ENCODE measurements at places on chromosomes 1 and 21.
A peak's percentile ranks its signal among the peaks of the same experiment; 100 is the strongest.

DNA sequence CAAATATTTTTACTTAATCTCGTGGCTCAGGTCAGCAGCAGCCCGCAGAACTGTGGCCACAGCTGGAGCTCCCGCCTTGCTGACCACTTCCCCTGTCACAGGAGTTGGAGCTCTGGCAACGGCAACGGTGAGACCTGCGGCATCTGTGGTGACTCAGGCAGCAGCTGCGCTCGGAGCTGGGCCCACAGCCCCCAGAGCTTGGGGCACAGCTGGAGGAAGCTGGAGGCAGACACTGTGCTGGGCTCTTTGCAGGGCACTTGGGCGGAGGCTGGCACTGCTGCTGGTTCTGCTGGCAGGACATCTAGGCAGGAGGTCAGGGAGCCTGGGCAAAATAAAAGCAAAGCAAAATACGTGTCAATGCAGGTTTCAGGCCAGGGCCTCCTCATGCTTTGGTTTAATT lies at the start of gene LCE3A:
Gene LCE3A (minus strand): TSS at position 301 of the 400 bp plus-strand sequence. CDS start 0 bp downstream, at position 301.
- DNase-seq = no peak
- no peak within 1 kb of the TSS for H3K27ac ChIP-seq
- H3K36me3 ChIP-seq = peaks cover 5% of the 10 kb centered on the region
- H3K4me1 ChIP-seq = no peaks in the 10 kb centered on the region

- DNase-seq = no peak
- H3K27me3 ChIP-seq = peaks cover 3% of the 10 kb centered on the region
Observed at GRCh38 chr1:230794431-230794830, 47.2 kb downstream of the CAPN9 start.

DNA sequence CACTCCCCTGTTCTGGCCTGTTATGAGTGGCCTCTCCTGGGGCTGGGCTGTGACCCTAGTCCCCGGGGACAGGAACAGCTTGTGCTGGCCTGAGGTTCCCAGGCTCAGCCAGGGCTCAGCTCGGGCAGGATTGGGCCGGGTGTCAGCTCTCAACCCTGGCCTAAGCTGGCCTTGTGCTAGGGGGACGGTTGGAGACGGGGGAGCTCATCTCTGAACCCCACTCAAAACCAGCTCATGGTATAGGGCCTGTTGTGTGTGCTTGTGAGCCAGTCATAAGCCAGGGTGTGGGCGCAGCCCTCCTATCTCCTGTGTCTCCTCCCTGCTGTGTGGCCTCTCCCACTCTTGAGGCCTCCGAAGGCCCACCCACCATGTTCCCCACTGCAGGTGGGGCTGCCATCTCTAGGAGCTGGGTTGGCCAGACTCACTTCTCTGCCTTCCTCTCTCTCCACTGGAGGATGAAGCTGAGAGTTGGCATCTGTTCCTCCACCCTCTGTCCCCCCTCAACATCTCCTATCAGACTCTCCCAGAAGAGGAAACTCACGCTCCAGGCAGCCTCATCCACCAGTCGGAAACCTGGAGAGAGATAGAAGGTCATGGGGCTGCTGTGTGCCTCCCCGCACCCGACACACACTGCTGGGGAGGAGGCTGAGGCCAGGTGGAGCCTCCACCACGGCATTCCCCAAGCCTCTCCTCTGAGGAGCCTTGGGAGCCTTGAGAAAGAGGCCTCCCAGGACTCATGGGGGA lies 1.4 kb downstream of the PEAR1 start:
- peaks cover 47% of the 10 kb centered on the region for H3K4me1 ChIP-seq
- H3K36me3 ChIP-seq = no peaks in the 10 kb centered on the region
- peaks cover 36% of the 10 kb centered on the region for H3K27me3 ChIP-seq

DNA sequence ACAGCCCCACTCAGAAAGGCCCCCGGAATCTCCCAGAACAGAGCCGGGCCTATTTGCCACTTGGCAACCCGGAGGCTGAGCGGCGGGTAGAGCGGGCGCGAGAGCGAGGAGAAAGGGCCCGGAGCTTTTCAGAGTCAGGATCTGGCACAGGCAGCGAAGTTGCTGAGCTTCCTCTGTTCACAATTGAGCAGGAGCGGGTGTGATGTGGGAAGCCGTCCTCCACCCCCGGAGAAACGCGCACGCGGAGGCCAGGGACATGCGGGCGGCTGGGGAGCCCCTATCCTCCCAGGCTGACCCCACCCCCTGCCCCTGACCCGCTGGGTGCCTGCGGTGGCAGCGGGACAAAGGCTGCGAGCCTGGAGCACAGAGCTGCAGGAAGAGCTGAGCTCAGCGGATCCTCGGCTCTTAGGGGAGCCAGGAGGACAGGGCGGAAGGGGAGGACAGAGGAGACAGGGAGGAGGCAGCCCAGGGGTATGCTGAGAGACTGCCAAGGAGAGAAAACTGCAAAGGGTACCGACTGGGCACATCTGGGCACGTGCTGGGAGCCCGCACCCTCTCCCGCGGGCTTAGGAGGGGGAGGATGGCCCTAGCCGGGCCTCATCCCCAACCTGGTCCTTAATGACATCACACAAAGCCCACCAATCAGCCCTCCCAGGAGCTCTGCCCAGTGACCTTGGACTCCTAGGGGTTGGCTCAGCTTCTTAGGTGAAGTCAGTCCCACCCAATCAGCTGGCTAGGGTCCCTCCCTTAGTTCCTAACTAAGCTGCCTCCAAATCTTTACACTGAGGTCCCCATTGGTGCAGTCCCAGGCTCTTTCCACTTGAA lies 9.3 kb downstream of the KIF21B start:
- peaks cover 12% of the 10 kb centered on the region for H3K27me3 ChIP-seq
- no peak overlapping the region for H3K27ac ChIP-seq
- H3K4me3 ChIP-seq = no peak overlapping the region
- no peaks in the 10 kb centered on the region for H3K36me3 ChIP-seq
- H3K4me1 ChIP-seq = peaks cover 32% of the 10 kb centered on the region
- no peak for DNase-seq

DNA sequence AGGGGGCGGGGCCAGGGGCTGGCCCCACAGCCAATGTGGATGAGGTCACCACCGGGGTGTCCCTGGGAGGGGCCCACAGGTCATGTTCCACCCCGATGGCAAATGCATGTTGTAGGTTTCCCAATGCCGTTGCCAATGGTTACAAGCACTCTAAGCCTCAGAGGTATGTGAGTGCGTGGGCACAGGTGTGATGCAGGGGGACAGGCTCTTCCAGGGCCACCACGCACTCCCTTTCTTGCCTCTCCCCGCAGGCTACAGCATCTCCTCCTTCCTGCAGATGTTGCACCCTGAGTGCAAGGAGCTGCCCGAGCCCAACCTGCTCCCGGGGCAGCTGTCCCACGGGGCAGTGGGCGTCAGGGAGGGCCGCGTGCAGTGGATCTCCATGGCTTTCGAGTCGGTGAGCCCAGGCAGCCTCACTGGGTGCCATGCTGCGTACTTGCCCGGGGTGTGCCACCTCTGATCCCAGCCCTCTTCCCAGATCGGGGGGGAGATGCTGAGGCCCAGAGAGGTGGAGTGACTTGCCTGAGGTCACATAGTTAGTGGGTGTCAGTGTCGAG lies 52.4 kb downstream of the DISP3 start:
- H3K27ac ChIP-seq = no peak overlapping the region
- no peak overlapping the region for H3K4me3 ChIP-seq
- DNase-seq = no peak

DNA sequence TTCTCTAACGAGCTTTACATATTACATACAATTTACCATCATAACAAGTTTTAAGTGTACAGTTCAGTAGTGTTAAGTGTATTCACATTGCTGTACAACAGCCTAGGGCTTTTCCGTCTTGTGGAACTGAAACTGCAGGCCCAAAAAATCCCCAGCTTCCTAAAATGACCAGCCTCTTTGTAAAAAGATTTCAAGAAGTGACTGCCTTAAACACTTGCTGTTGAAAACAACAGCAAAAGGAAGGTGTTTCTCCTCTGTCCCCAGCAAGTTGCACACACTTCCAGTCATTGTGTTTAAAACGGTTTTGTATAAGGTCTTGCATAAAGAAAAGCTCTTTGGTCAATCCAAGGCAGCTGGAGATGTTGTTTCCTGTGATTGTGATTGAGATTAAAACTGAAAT lies 16.0 kb upstream of the GBP1 start:
- H3K36me3 ChIP-seq = no peaks in the 10 kb centered on the region
- H3K4me3 ChIP-seq = no peak overlapping the region
- no peaks in the 10 kb centered on the region for H3K4me1 ChIP-seq
- no peak overlapping the region for H3K27ac ChIP-seq

DNA sequence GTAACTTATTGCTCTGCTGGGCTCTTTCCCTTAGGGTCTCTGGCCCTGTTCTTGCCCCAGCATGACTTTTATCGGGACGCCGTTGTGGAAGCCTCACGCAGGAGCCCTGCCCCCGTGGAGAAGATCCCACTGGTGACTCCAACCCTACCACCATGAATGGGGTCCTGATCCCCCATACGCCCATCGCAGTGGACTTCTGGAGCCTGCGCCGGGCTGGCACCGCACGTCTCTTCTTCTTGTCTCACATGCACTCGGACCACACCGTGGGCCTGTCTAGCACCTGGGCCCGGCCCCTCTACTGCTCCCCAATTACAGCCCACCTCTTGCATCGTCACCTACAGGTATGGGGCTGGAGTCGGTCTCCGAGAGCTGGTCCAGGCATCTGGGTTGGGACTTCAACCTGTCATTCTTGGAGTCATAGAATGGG lies 322 bp downstream of the DCLRE1B start:
- H3K36me3 ChIP-seq = peaks cover 6% of the 10 kb centered on the region
- peaks cover 13% of the 10 kb centered on the region for H3K4me1 ChIP-seq
- H3K27me3 ChIP-seq = no peaks in the 10 kb centered on the region
- peak overlapping the region; percentile 98 for H3K27ac ChIP-seq
- H3K4me3 ChIP-seq = peak overlapping the region; percentile 91
- peak; percentile 48 for DNase-seq

DNA sequence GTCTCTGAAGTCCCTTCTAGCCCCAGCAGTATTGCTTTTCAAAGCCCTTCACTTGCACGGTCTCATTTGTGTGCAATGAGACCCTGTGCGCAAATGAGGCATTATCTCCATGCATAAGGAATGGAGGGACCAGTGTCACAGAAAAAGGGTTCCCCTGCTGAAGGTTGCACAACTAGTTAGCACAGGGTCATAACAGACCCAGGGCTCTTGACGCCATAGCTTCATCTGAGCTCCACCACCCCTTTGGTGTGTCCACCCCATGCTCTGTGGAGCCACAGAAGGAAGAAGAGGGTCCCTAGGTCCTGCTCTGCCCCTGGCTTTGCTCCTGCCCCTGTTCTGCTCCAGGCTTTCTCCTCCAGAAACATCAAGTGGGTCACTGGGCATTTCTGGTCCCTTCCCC lies 12.6 kb downstream of the SH2D2A start:
- no peak for DNase-seq
- no peak overlapping the region for H3K27ac ChIP-seq
- H3K4me1 ChIP-seq = peaks cover 27% of the 10 kb centered on the region
- no peak overlapping the region for H3K4me3 ChIP-seq

DNA sequence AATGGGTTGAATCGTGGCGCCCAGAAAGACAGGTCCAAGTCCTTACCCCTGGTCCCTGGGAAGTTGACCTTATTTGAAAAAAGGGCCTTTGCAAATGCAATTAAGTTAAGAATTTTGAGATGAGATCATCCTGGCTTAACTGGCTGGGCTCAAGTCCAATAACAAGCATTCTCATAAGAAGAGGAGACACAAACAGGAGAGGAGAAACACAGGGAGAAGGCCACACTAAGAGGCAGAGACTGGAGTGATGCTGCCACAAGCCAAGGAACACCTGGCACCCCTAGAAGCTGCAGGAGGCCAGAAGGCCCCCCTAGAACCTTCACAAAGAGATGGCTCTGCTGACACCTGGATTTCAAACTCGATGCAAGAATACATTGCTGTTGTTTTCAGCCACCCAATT lies 44.6 kb downstream of the PDPN start:
- H3K27me3 ChIP-seq = no peaks in the 10 kb centered on the region
- H3K4me3 ChIP-seq = no peak overlapping the region
- no peak for DNase-seq

GRCh38 chr1:91870322-91870721 lies 15.6 kb downstream of the TGFBR3 start:
- H3K4me3 ChIP-seq = no peak overlapping the region
- peaks cover 19% of the 10 kb centered on the region for H3K4me1 ChIP-seq
- DNase-seq = no peak
- H3K27ac ChIP-seq = no peak overlapping the region

- H3K27me3 ChIP-seq = no peaks in the 10 kb centered on the region
- H3K27ac ChIP-seq = no peak overlapping the region
- H3K36me3 ChIP-seq = peaks cover 45% of the 10 kb centered on the region
- no peak overlapping the region for H3K4me3 ChIP-seq
- DNase-seq = no peak
Observed at GRCh38 chr1:156476501-156477298, 23.9 kb downstream of the MEF2D start.

DNA sequence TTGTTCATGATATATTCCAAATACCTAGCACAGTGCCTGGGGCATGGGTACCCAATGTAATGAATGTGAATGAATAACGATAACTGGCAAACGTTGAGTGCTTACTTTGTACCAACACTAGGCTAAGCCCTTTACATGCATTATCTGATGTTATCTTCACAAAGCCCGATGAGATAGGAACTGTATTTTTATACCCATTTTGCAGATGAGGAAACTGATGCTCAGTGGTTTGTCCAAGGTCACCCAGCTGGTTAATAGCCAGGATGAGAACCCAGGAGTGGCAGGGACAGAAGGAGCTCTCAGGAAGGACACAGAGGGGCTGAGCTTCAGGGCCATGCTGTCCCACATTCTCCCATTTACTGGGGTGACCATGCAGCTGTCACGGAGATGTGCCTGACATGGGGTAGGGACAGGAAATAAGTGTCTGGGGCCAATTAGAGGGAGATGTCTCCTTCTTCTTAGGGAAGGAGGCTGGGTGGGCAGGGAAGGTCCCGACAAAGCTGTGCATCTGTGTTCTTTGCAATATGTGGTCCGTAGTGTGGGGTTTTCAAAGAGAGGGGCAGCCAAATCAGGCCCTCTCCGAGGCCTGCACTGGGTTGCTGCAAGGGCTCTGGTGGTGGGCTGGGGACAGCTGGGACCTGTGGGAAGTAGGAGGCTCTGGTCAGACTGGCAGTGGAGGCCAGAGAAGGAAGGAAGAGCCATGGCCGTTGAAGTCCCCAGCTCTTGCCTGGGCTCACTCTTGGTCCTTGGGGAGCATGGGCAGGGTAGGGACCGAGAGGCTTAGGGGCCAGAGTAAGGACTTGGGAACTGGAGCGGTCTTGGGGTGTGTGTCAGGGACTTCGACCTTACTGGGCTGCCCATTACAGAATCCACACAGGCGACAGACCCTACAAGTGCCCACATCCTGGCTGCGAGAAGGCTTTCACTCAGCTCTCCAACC lies 26.6 kb downstream of the A3GALT2 start:
- no peak for DNase-seq
- H3K27ac ChIP-seq = peak overlapping the region; percentile 8
- no peak overlapping the region for H3K4me3 ChIP-seq

GRCh38 chr21:18157406-18157805 lies 87.2 kb upstream of the CHODL start:
- H3K4me1 ChIP-seq = peaks cover 2% of the 10 kb centered on the region
- H3K27me3 ChIP-seq = peaks cover 6% of the 10 kb centered on the region
- no peak for DNase-seq

- no peaks in the 10 kb centered on the region for H3K36me3 ChIP-seq
- no peak overlapping the region for H3K27ac ChIP-seq
- DNase-seq = no peak
- peaks cover 46% of the 10 kb centered on the region for H3K4me1 ChIP-seq
Observed at GRCh38 chr1:31751822-31752241, 12.3 kb downstream of the ADGRB2 start.

- H3K36me3 ChIP-seq = no peaks in the 10 kb centered on the region
- H3K27ac ChIP-seq = peak overlapping the region; percentile 43
- H3K4me1 ChIP-seq = peaks cover 23% of the 10 kb centered on the region
- no peak for DNase-seq
Observed at GRCh38 chr1:1132956-1133750, 17.3 kb upstream of the C1orf159 start.

Measured in mesothelial cell of epicardium (in vitro differentiated cells).